Stimulated activated naive CD4-positive, alpha-beta T cell treated with Interleukin-2 at 50 U/mL for 16 hours (primary cell): ENCODE measurements at places on chromosomes 6 and 20.

DNA sequence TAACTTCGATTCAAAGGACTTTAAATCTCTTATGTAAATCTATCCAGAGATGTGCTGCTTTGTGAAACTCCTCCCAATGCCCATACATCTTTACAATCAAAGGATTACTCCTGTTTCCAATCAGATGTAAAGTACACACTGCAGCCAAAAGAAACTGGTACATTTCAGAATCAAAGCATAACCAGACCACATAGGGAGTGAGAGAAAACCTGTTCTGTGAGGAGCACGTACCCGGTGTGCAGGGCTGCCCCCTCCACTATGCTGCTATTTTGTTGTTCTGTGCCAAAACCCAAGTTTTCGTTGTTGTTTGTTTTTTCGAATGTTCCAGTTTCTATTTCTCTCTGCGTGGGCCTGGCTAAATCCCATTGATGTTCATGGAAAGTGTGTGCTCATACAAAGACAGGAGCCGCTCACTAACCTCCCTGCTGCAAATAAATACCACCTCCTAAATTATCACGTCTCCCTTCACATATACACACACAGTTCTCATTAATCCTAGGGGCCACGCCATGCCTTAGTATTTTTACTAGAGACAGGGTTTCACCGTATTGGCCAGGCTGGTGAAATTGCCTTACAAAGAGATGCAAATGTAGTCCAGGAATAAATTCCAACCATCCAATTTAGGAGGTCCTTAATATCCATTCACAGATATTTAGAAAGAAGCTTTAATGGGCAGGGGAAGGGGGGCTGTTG is 52.9 kb downstream of the ATP9A start:
- DNase-seq, result no peak

GRCh38 chr6:147274776-147275175 is 70.6 kb downstream of the STXBP5 start:
- no peak for DNase-seq

DNA sequence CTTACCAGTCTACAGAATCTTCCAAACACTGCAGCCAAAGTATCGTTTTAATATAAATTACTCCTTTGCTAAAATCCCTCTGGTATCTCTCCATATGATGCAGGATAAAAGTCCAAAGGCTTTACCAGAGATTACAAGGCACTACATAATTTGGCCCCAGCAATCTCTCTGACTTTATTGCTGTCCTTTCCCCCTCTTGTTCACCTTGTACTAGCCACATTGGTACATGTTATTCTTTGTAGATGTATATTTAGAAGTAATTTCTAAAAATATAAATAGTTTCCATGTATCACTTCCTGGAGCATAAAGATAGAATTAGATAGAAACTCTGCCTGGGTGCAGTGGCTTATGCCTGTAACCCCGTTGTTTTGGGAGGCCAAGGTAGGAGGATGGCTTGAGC is 28.7 kb upstream of the FAM83B start:
- DNase-seq, result no peak

DNA sequence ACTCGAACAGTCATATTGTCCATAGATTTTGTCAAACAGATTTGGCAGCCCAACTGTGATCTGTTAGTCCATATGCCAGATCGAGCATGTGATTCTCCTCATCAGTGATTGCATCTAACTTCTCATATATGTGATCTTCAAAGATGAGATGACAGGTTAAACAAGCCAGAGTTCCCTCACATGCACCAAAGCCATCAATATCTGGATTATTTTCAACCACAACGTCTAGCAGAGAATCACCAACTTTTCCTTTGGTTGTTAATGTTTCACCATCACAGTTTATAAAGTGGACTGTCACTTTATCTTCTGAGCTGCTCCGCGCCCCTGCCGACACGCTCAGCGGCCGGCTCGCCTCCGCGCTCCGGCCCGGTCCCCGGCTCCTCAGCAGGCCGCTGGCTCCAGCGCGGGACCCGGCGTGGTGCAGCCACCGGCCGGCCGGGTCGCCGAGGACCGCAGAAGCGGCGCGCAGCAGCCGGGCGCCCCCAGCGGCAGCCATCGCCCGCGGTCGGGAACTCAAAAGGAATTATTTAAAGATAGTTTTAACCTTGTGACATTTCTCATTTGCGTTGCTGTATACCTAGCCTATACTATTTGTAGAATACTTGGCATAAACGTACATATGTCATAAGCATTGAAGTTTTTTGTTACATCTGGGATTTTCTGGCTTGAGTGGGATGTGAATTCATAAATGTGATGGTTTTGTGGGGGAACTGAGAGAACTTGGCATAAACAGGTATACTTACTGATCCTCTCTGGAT is 40.1 kb upstream of the DYNLRB1 start:
- no peak for DNase-seq

DNA sequence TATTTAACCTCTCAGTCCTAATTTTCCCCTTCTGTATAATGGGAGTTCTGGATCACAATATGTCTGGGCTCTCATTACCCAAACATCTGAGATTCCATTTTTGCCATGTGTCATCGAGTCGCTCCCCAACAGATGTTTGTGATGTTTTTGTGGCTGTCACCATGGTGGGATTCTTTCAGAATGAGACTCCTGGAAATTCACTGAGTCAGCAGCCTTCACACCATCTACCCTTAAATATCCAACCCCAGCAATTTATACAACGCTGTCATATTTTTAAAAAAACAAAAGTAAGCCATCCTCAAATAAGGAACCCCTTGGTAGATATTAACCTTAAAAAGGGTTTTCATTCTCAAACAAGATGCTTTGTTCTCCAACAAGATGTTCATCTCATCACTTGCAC is 20.9 kb downstream of the NRSN1 start:
- DNase-seq, result no peak

DNA sequence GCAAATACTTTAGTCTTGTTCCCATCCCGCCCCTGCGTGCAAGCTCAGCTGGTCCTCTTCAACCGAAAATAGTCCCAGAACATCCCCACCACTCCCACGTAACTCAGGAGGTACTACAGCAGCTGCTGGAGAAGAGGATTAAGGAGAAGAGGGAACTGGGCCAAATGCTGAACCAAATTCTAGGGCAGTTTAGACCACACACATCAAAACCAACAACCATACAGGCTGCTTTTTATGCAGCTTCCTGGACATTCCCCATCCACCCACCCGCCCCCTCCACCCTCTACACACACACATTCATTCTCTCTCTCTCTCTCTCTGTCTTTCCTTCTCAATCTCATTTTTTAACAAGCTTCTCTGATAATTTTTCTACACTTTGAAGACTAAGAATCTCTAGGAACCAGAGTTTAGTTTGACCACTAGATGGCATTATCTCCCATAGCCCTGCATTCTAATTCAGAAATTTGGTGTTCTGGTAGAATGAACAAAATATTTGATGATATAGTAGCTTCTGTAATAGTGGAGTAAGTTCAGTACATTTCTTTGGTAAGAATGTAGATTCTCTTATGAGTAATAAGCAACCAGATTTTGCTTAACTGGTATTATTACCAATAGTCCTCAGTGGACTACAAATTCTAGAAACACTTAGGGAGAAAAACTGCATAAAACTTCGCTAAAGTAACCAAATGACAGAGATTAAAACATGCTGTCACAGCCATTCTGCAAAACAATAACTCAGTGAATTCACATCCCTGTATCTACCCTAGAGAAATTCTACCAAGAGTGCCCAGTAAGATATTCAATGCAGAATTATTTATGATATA is 52.1 kb upstream of the BEND6 start:
- DNase-seq, result no peak

GRCh38 chr6:166751051-166751595 is 124.1 kb upstream of the RPS6KA2 start:
- no peak for DNase-seq

GRCh38 chr20:16049529-16050093 is 523.6 kb downstream of the KIF16B start:
- DNase-seq, result no peak

DNA sequence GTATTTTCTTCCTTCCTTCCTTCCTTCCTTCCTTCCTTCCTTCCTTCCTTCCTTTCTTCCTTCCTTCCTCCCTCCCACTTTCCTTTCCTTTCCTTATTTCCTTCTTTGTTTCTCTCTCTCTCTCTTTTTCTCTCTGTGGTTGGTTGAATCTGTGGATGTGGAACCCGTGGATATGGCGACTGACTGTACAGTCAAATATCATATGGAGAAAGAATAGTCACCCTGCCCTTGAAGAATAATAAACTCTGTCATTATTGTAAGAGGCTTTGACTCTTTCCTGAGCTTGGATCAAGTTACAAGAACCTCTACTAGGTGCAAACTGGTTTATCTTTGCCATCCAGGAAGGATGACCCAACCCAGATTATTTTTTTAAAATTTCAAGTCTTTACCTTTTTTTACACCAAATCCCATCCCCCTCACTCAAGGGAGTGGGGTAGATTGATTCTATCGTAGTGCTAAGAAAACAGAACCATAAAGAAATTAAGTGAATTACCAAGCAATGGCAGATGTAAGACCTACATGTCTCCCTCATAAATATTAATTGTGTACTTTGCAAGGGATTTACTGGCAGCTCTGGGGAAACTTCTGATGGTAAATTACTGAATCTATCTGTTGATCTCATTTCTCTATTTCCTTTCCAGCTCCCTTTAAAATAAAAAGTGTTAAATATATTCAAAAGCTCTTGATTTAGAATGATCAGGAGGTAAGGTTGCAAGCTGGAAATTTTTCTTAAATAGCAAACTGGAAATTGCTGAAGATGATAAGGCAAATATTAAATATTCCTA is 667.5 kb downstream of the UTRN start:
- DNase-seq, result no peak

DNA sequence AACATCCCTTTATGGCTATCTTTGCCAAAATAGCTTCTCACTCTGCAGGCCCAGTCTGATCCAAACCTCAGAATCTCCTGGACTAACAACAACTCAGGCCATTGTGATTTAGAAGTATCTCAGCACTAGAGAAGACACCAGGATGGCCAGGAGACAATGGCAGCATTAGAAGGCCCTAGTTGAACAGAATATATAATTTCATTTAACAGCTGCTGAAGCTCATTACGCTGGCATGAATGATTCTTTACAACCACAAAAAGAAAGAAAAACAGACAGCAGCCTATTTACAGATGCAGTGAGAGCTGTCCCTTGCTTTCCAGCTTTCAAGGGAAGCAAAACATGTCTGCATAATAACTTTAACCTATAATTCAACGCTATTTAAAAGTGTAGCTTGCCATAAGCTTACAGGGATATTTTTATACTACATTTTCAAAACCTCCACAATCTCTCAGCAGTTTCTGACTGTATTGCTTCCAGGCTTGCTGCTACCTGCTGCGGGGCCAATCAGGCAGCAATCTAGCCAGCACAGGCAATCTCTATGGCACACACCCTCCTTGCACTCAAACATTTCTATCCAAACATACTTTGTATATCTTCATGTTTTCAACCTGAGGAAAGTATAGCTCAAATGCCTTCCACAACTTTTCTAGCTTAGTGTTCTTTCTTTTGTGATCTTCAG is 107.3 kb downstream of the OGFRL1 start:
- no peak for DNase-seq

- no peak for DNase-seq
Measured at GRCh38 chr6:148757944-148758480, 11.2 kb downstream of the UST start.

DNA sequence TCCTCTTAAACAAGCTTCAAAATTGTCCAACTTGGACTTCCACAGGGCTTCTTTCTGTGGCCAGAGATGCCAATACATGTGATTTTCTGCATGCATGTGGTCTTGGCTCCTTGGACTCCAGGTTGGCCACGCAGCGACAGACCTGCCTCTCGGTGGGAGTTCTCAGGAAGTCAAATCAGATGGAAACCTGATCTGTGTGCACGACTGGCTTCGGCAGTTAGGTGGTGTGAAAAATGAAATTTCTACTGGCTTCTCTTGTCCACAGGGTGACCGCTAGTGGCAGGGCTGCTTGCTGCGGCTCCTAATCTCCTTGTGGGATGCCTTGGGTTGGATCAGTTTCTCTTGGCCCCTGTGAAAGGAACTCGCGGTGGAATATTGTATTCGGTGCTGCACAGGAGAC is 57.3 kb downstream of the PHACTR3 start:
- no peak for DNase-seq

- no peak for DNase-seq
Measured at GRCh38 chr6:127173156-127173940, 54.9 kb downstream of the RSPO3 start.

DNA sequence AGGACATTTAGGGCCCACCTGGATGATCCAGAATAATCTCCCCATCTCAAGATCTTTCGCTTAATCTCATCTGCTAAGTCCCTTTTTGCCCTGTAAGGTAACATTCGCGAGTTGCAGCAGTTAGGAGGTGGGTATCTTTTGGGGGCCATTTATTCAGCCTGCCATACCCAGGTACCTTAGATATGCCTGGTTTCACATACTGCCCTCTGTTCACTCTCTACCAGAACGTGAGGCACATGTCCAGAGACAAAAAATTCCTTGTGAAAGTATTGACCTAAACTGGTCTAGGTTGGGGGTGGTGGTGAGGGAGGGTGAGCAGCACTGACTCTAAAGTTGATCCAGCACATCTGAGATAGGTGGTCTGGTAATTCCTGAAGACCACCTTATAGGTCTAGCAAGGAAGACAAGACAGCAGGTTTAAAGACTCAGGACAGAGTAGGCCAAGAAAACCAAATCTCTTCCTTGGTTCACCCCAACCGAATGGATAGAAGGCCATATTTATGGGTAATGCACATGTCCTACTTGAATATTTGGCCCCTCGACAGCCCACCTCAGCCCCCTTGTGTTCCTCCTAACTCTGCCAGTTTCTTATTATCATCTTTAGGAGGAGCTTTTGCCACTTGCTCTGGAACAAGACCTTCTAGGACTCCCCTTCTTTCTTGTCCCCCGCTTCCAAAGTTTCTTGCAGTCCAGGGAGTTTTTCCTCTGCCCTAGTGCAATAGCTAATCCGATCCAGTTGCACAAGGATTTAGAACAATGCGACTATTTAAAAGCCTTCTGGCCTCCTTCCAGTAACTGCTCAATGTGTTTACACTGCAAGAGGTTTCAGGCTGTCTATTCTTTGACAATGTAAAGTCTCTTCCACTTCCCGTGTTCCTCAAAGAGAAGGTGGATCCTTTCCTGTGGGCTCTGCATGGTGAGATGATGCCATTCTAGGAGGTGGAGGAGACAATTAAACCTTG is 213.0 kb upstream of the LAMP5 start:
- no peak for DNase-seq

DNA sequence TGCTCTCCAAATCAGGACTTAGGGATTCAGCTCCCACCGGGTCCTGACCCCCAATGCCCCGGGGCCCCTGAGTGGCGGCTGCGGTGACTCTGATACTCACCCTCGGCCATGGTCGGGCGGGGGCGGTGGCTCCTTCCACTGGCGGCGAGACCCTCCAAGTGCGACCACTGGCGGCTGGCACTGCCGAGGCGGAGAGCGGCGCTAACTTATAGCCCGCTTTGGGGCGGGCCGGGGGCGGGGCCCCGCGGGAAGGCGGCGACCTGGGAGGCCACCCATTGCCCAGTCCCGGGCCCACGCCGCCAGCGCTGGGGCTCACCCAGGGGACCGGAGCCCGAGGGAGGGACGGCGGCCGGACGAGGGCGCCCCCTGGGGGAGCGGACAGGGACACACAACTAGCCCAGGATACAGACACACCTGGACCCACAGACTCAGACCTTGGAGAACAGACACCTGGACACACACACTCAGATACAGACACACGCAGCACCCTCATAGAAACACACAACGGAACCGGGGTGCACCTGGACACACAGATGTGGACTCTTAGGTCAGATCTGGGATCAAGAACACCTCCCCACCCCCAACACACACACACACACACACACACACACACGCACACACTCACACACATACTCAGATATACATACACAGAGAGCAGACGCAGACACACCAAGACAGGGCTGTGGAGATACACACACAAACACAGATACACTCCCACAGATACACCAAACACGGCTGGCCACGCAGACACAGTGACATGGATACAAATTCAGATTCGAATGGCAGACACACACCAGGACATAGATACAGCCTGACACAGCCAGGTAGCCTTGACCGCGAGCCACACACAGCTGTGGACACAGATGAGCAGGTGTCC is at the start of gene TGM2:
TSS of gene TGM2 (minus strand) at position 182 of the 877 bp plus-strand sequence. CDS start at position 110, 72 bp downstream.
- peak; percentile 11 for DNase-seq
